ENCODE measurements at places on chromosomes 5 and 9. TPM values are rescaled to one million over a fixed set of nuclear protein-coding genes. Genes with fewer than 3 reads are reported as not detected.

The HAPLN1 gene
- not detected for total RNA-seq

DNA sequence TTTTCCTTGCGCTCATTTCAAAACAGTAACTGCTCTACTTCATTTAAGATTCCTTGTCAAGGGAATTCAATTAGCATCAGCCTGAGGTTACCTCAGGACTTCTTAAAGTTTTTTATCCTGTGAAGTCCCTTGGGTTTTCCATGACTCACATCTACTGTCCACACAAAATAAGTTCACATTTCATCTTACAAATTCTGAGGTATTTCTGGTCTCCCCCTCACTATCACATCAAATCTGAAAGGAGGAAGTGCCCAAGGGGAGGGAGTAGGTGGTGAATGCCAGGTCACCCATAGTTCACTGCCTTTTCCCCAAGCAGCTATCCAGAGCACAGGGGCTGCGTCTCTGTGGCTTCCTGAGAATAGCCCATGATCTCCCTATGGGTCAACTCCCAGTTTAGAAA, 227.1 kb upstream of the NREP start:
- H3K4me3 ChIP-seq, result no peak overlapping the region
- DNase-seq, result peak; percentile 10
- no peaks in the 10 kb centered on the region for H3K27me3 ChIP-seq
- peaks cover 8% of the 10 kb centered on the region for H3K4me1 ChIP-seq

The LRRC70 gene
- total RNA-seq, result 1.1 TPM

DNA sequence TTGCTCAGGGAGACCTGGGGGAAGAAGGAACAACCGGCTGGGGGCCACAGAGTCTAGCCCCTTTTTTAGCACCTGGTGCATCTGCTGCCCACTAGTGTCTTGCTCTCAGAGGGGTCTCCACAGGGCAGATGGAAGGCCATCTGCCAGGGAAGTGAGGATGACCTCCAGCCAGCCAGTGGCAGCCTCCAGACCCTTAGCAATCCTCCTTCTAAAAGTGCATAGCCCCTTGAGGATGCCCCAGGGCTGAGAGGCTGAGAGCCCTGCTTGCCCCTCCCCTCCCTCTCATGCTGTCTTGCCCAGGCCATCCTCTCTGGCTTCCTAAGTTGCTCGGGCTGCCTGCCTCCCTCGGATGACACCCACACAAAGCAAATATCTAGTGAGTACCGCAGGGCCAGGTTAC, 81.5 kb upstream of the PANK3 start:
- no peak overlapping the region for H3K27ac ChIP-seq
- peaks cover 8% of the 10 kb centered on the region for H3K36me3 ChIP-seq
- peaks cover 15% of the 10 kb centered on the region for H3K4me1 ChIP-seq

GRCh38 chr5:135482381-135482933, 30.3 kb upstream of the TIFAB start:
- H3K27ac ChIP-seq, result no peak overlapping the region
- no peak for DNase-seq
- no peak overlapping the region for H3K4me3 ChIP-seq
- no peaks in the 10 kb centered on the region for H3K4me1 ChIP-seq
- peaks cover 40% of the 10 kb centered on the region for H3K27me3 ChIP-seq

DNA sequence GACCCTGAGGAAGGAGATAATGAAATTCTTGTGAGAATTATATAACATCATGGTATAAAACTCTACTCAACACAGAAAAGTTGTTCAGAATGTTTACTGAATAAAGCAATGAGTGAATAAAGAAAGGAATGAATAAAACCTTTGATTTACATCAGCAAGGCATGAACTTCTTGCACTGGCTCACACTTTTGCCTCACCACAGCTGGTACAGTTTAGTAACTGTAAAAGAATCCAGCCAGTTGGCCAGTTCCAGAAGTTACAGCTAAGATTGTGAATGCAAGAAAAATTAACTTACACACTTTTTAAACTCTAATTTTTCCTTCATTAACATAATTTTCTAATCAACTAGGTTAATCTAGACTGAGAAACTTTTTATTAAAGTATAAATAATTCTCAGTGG, 490.9 kb downstream of the NFIB start:
- DNase-seq, result no peak
- no peaks in the 10 kb centered on the region for H3K36me3 ChIP-seq
- H3K27me3 ChIP-seq, result no peaks in the 10 kb centered on the region
- no peaks in the 10 kb centered on the region for H3K4me1 ChIP-seq

DNA sequence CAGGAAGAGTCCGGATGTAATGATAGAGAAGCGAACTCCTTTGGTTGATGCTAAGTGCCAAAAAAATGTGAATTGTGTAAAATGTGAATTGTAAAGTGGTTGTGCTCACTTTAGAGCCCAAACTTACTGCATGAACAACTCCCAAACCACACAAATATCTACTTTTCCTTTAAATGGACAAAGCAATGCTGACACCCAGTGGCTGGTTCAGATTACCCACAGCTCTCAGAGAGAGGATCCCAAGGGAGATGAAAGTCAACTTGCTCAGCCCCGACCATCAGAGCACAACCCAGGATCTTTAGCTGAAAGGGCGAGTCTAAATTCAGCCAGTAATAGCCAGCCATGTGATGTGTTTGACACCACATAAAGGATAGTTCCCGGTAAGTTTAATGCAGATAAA, 133.7 kb downstream of the NMUR2 start:
- peak; percentile 52 for DNase-seq
- no peaks in the 10 kb centered on the region for H3K36me3 ChIP-seq
- peaks cover 9% of the 10 kb centered on the region for H3K27me3 ChIP-seq
- no peaks in the 10 kb centered on the region for H3K4me1 ChIP-seq
- no peak overlapping the region for H3K4me3 ChIP-seq

DNA sequence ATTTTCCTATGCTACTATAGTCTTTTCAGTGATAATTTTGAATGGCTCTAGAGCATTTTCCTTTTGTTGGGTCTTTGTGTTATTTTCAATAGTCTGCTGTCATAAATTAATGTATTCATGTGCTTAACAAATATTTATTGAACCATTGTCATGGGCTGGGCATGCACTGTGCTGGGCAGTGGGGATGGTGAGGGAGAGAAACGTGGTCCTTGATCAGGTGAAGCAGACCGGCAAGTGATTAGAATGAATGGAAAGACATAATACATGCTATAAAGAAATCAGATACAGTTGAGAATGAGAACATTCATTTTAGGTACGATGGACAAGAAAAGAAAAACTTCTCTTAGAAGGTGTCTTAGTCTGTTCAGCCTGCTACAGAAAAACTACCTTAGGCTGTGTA, 66.1 kb downstream of the KIF4B start:
- H3K4me1 ChIP-seq, result no peaks in the 10 kb centered on the region
- H3K27ac ChIP-seq, result no peak overlapping the region
- no peak overlapping the region for H3K4me3 ChIP-seq
- H3K36me3 ChIP-seq, result no peaks in the 10 kb centered on the region
- DNase-seq, result no peak
- H3K27me3 ChIP-seq, result peaks cover 46% of the 10 kb centered on the region

DNA sequence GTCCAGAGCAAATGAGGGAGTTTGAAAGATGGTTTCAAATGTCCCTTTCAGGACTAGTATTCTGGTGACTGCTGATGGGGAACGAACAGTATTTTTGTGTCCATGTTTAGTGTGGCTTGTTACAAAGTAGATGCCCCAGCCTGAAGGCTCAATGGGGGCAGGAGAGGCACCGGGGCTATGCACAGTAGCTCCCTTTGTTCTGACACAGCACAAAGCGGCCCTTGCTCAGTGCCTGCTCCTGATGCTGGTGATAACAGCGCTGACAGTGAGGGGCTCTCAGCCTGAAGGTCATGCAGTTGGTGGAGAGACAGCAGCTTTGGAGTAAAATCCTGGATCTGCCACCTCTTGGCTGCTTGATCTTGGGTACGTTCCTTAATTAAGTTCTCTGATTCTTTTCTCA, 188.9 kb downstream of the SLIT3 start:
- no peak for DNase-seq
- no peaks in the 10 kb centered on the region for H3K36me3 ChIP-seq
- H3K4me3 ChIP-seq, result no peak overlapping the region
- no peaks in the 10 kb centered on the region for H3K4me1 ChIP-seq

The IFNA7 gene
- total RNA-seq, result not detected

DNA sequence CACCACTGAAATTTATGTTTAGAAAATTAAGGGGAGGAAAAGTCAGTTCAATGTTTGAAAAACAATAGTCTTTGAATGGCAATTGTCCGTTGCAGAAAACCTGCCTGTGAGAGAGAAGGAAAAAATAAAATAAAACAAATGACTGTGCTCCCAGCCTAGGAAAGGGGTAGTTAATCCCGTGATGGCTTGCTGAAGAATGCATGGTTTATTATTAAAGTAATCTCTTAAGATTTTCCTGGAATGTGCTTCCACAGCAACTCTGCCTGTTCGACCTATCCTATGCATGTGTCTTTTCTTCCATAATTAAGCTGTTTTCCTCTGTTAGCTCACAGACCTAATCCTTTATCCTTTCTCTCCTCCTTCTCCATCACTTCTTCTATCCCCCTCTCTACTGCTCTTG, 2.4 kb upstream of the DAB2 start:
- no peak for DNase-seq
- no peak overlapping the region for H3K4me3 ChIP-seq
- peaks cover 21% of the 10 kb centered on the region for H3K36me3 ChIP-seq

The PRLR gene
- total RNA-seq, result 1.2 TPM

All from Calu3 (cell line).